ENCODE measurements at places on chromosomes 2 and 18. TPM values are rescaled to one million over a fixed set of nuclear protein-coding genes. Genes with fewer than 3 reads are reported as not detected.

Gene SLC38A11
- 0.18 TPM for total RNA-seq

Gene ITGA6
- total RNA-seq: 5.7 TPM

Gene CACNB4
- 6.0 TPM for total RNA-seq

Gene TUBB8B
- total RNA-seq: not detected

Gene RBM44
- total RNA-seq: 0.50 TPM

Gene ECEL1
- 0.12 TPM for total RNA-seq

Gene DNPEP
- total RNA-seq: 42.3 TPM

Gene PPP1R1C
- 0.52 TPM for total RNA-seq

Gene FHL2
- total RNA-seq: 104 TPM

Gene FARP2
- total RNA-seq: 54.0 TPM

Gene UGT1A6
- not detected for total RNA-seq

Gene SLC16A14
- 4.9 TPM for total RNA-seq

Gene C2orf66
- total RNA-seq: not detected

Gene PRSS56
- not detected for total RNA-seq

GRCh38 chr18:42025974-42026625, 71.1 kb downstream of the PIK3C3 start:
- DNase-seq: no peak

- DNase-seq: no peak
Measured at GRCh38 chr2:55838653-55839052, 84.9 kb downstream of the EFEMP1 start.

DNA sequence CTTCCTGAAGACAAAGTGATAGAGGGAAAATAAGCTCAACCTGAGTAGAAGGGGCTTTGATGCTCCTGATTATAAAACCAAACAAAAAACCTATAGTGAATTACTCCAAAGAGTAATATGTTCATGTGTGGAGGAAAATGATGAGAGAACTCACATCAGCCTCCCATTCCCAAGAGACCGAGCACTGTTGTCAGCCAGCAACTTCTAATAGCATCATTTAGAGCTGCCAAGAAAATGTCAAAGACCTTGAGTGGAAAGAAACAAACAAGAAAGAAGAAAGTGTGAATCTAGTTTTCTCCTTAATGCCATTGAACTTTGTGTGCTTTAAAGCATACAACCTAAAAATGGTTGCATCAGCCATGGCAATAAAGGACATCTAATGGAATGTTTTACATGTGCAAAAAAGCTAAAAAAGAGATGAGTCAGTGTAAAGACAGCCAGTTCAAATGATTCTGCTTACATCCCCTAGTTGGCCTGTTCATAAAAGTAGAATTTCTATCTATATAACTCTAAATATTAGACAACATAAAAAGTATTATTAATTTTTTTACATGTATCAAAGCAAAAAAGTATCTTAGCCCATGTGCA, 1066.2 kb downstream of the TDRD15 start:
- DNase-seq: no peak

DNA sequence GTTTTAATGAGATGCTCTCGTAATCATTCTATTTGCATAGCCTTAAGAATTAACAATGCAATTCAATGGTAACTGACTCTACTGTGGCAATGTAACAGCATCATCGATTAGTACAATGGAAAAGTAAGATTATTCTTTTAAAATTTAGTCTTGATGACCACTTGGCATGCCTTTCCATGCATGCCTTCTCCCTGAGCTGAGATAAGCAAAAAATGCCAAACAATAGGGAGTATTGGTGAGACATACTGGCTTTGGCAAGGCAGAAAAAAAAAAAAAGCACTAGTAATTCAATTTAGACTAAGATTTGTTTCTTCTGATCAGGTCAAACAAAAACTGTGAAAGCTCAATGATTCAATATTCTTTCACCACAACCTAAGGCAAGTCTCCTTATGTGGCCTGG, 110.8 kb upstream of the TRIB2 start:
- DNase-seq: no peak

GRCh38 chr2:190515687-190516086, 18.8 kb downstream of the NEMP2 start:
- no peak for DNase-seq

- no peak for DNase-seq
Measured at GRCh38 chr2:12861344-12861930, 144.7 kb downstream of the TRIB2 start.

DNA sequence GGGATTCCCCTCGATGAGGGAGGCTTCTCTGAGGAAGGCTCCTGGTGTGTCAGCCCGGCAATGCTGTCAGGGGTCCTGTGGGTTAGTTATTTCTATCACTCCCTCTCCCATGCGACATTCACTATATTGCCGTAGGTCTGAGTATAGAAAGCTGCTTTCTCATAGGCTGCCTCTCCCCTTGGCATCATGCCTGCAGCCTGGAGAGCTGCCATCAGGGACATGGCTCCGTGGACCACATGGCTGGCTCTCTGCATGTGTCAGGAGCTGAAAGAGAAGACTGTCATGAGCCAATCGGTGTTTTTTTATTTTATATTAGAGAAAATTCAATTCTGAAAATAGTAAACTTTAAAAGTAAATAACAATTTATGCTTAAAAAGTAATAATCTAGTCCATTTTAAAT, 198.0 kb downstream of the CDH20 start:
- DNase-seq: no peak

- no peak for DNase-seq
Measured at GRCh38 chr2:39875182-39875913, 96.3 kb upstream of the THUMPD2 start.

- DNase-seq: peak; percentile 86
Measured at GRCh38 chr18:79754022-79754761, 43.5 kb upstream of the KCNG2 start.

GRCh38 chr2:85656468-85656867, 11.5 kb downstream of the SFTPB start:
- no peak for DNase-seq

GRCh38 chr2:18614041-18614440, 24.7 kb upstream of the NT5C1B start:
- DNase-seq: no peak

- DNase-seq: no peak
Measured at GRCh38 chr2:122980671-122981070, 1044.4 kb upstream of the CNTNAP5 start.

DNA sequence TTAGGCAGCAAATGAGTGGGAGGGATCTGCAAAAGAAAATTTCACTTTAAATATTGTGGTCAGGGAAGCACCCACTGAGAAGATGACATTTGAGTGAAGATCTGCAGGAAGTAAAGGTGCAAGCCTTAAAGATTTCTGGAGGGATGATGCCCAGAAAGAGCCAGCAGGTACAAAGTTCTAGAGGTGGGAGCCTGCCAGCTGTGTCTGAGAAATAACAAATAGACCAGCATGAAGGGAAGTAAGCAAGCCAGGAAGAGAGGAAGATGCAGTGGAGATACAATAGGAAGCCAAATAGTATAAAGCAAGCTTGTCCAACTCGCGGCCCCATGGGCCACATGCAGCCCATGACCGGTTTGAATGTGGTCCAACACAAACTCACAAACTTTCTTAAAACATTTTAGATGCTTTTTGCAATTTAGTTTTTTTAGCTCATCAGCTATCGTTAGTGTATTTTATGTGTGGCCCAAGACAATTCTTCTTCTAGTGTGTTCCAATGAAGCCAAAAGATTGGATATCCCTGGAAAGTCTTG, 489.9 kb downstream of the DCC start:
- no peak for DNase-seq

DNA sequence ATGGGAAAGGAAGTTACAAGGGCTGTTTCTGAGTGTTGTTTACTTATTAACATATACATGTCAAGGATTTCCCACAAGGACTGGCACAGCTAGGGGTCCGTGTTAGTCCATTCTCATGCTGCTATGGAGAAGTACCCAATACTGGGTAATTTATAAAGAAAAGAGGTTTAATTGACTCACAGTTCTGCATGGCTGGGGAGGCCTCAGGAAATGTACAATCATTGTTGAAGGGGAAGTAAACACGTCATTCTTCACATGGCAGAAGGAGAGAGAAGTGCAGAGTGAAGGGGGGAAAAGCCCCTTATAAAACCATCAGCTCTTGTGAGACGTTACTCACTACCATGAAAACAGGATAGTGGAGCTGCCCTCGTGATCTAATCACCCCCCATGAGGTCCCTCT, 128.9 kb upstream of the CELF4 start:
- DNase-seq: no peak

GRCh38 chr2:225411452-225411851, 11.9 kb downstream of the NYAP2 start:
- DNase-seq: no peak

DNA sequence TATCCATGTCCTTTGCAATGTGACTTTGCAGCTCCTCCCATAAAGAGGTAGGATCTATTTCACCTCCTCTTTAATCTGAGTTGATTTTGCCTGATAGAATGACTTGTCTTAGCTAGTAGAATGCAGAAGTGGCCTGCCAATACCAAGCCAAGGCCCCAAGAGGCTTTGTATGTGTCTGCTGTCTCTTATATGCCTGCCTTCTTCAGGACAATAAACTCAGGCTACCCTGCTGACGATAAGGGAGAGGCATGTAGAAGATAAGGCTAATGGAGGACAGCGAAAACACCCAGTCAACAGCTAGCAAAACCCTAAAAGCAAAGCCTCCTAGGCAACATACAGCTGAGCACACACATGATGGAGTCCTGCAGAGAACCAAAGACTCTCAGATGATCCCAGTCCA, 1.8 kb upstream of the ZC3H8 start:
- DNase-seq: no peak

- no peak for DNase-seq
Measured at GRCh38 chr2:36618381-36618780, 20.4 kb upstream of the FEZ2 start.

GRCh38 chr18:8330575-8330974, 278.7 kb upstream of the RAB12 start:
- DNase-seq: no peak

DNA sequence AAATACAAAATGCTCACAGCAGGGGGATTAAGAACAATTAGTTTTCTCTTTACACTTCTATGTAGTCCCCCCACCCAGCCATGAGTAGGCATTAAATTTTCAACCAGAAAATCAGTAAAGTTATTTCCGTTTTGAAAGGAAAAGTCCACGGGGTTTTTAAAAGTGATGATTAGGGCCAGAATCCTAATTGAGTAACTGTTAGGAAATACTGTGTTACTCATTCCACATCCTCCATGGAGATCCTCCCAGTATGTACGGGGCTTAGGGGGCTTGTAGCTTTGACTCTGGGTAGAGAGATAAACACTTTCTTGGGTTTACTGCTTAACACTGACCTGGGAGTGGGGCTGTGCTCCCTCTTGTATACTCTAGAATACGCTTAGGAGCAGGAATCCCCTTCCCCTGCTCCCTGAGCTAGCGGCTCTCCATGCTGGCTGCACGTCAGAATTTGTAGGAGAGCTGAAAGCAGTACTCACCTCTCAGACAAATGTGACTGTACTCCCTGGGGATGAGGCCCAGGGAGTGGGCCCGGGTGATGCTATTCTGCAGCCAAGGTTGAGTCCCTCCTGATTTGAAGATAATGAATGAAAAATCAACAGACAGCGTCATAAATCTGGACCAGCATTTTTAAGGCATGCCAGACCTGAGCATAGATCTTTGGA, 100.5 kb downstream of the SLC4A3 start:
- DNase-seq: no peak

GRCh38 chr2:133986881-133987795, 266.7 kb upstream of the MGAT5 start:
- DNase-seq: no peak

GRCh38 chr18:22488554-22488953, 70.8 kb upstream of the CTAGE1 start:
- no peak for DNase-seq

- no peak for DNase-seq
Measured at GRCh38 chr2:106147159-106147558, 46.9 kb downstream of the UXS1 start.

DNA sequence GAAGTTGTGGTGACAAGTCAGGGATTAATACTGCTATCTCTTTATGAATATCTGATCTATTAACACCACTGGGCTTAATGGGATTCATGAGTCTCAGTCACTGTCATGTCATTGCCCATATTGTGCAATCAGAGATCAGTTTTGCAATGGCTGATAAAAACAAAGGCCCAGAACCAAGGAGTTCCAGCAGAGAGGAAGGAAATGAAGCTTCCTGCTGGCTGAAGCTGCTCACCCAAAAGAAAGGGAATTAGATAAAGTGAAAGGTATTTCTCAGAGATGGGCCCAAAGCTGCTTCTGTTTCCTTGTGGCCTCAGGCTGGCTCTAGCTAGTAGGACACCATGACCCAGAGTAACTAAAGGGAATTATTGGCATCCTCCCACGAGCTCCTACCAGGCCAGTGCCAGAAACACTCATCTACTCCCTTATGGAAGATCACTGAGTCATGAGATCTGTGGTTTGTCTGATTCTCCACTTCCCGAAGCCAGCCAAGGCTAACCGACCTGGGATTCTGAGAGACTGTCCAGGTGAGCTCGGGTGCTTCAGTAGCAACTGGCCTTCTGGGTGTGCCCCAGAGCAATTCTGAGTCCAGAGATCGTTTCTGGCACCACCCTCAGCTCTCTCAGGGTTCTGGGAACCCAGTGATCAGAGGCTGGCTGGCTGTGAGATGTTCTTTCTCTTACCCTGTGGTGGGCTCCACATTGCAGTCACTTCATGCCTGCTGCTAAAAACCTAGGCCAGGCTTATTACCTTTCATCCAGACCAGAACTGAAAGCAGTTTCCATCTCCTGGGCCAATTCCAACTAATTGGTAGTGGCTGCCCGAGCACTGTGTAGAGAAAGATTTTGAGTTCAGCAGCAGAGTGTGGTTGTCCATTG, 129.5 kb upstream of the PELI1 start:
- DNase-seq: no peak

DNA sequence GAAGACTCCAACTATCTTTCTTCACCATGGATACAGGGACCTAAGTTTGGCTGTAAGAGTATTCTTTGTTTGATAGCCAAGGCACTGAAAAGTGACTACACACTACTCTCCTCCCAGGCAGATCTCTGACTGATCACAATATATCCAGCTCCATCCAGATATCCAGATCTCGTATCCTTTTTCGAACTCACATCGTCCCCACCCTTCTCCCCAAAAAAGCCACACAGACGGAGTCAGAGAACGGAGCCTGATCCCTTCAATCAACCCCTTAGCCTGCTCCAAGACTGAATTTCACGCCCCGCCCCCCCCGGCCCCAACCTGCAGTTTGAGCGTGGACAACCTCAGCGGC, 533 bp downstream of the DHX57 start:
- DNase-seq: no peak

GRCh38 chr2:240309214-240309613, 126.2 kb upstream of the GPC1 start:
- DNase-seq: no peak

GRCh38 chr18:58222432-58223125, 178.6 kb downstream of the NEDD4L start:
- no peak for DNase-seq

Data from chondrocyte (in vitro differentiated cells).